ENCODE measurements at places on chromosomes 16 and 17.

- DNase-seq: no peak
Observed at GRCh38 chr17:64001091-64001579, 3.0 kb downstream of the PRR29 start.

DNA sequence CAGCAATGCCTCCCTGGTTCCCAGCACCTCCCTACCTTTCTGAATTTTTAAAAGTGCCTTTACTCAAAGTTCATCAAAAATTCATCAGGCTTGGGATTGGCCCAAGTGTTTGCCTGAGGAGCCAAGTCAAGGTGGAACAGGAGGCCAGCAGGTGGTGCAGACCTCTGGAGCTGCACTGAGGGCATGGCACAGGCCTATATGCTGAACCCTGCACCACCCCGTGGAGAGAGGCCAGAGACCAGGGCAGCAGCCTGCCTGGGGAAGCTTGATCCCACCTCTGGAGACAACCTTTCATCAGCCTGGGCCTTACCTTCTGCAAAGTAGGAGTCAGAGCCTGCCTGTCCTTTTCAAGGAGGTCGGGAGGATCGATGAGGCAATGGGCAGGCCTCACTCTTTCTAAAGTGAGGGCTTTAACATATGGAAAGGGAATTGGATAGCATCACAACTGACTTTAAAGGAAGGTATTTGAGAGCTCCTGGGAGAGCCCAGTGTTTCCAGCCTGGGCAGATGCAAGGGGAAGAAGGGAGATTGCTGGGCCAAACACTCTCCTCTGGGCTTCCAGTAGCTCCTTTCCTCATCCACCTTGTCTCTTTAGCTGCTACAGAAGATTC lies 31.8 kb upstream of the TMEM132E start:
- DNase-seq: no peak

DNA sequence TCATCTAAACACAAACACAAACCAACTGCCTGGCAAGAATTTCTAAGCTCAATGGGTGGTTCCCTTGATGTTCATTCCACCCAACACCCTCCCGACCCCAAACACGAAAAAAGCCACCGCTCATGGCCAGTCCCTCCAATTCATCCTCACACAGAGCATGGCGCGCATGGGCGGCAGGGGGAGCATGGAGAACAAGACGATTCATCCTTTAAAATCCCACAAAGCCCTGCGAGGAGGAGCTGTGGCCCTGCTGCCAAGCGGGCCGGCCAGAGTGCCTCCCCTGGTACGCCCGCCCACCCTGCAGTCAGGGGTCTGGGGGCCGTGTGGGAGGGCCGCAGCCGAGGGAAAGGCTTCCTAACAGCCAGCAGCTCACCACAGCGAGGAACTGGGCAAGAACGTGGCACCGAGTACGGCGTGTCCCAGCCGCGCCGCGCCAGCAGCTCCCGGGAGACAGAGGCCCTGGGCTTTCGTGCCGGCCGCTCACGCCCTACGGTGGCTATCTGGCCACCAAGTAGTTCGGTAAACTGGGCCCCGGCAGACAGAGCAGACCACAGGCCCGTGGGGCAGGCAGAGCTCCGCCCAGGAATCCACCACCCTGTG lies 60.9 kb downstream of the KLHDC4 start:
- no peak for DNase-seq

DNA sequence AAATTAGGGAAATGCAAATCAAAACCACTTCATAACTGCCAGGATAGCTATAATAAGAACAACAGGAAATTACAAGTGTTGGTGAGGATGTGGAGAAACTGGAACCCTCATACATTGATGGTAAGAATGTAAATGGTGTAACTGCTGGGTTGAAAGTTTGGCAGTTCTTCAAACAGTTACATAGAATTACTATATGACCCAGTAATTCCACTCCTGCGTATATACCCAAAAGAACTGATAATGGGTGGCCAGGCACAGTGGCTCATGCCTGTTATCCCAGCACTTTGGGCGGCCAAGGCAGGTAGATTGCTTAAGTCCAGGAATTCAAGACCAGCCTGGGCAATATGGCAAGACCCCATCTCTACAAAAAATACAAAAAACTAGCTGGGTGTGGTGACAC lies 4.5 kb upstream of the CMTM4 start:
- no peak for DNase-seq

DNA sequence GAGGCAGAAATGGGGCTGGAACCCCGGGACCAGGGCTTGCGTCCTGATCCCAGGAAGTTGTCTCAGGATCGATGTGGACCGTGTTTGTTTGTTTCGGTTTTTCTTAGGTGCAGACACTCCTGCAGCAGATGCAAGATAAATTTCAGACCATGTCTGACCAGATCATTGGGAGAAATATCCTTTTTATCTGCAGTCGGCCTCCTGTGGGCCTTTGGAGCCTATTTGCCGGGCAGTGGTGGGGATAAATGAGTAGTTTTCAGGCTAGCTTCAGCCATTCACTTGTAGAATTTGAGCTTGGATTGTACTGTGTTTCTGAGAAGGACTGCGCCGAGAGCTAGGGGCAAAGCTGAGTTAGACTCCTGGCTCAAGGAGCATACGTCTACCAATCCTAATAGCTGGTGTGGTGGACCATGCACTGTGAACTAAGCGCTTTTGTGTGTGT lies 816 bp downstream of the HSBP1 start:
- DNase-seq: no peak

DNA sequence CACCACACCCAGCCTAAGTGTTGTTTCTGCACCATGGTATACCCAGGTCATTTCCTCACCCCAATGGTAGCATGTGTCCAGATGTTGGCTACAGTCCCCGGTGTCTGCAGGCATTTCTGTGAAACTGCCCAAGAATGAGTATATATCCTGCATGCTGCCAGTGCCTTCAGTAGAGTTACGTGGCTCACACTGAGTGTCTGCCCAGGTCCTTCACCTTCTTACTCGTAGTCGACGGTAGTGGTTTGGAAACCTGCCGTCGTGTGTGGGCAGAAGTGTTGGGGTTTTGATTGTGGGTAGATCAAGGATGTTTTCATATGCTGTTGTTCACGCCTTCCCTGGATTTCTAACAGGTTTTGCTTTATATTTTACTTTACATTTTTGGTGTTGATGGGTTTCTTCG lies 16.8 kb downstream of the TCF25 start:
- no peak for DNase-seq

- DNase-seq: no peak
Observed at GRCh38 chr16:62059527-62059926, 23.3 kb upstream of the CDH8 start.

DNA sequence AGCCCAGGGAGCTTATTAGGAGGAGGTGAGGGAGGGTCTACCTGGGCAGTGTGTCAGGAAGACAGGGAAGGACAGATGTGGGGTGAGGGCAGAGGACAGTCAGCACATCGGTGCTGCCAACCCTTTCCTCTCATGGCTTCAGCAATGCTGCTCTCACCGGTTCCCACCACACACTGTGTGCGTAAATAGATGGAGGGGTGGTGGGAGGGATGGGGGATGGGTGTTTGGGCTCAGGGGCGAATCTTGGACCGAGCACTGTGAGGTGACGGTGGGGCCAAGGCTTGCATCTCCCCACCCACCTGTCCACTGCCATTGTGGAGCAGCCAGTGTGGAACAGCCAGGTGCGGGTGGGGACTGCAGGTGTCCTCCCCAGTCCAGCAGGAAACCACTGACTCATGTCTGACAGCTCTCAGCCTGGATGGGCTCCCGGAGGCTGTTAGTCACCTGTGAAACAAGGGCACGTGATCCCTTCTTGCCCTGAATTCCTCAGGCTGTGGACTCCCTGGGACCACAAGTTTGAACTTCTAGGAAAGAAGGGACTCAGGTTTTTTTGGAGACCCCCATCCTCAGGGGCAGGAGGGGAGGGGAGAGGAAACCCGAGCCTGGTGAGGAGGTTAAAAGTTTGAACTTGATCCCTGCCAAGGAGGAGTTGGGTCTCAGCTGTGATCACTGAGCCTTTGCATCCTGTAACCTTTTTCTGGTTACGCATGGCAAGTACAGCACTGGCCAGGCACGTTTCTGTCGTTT lies 42.7 kb upstream of the SMPD3 start:
- no peak for DNase-seq

- DNase-seq: no peak
Observed at GRCh38 chr17:81821603-81822311, 11.3 kb downstream of the MCRIP1 start.

DNA sequence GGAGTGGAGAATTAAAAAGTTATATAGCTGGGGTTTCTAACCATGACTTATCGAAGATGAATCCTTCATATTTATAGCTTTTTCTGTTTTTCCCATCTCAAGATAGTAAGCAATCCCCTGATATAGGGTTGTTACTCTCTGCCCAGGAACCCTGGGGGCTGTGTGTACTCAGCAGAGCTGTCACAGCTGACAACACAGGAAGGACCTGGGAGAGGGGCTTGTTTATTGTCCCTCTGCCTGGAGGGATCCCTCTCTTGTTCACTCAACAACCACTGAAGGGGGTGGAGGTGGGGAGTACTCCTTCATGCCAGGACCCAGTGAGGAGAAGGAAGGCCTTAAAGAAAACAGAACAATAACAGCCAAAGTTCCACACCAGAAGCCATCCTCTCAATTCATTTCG lies 19.8 kb downstream of the ASIC2 start:
- no peak for DNase-seq

DNA sequence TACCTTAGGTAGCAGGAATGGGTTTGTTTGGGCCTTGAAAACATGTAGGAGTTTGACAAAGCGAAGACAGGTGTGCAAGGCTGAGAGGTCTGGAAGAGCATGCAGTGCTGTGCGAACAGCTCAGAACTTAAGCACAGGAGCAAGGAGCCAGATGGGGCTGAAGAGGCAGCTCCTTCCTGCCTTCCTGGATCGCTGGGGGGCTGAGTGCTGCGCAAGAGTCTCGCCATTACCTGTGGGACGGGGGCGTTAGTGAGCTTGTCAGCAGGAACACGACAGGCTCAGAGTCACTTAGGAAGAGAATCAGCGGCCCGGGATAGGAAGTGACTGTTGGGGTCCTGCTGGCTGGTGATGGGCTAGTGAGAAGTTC lies 464 bp upstream of the MRM1 start:
- DNase-seq: no peak

DNA sequence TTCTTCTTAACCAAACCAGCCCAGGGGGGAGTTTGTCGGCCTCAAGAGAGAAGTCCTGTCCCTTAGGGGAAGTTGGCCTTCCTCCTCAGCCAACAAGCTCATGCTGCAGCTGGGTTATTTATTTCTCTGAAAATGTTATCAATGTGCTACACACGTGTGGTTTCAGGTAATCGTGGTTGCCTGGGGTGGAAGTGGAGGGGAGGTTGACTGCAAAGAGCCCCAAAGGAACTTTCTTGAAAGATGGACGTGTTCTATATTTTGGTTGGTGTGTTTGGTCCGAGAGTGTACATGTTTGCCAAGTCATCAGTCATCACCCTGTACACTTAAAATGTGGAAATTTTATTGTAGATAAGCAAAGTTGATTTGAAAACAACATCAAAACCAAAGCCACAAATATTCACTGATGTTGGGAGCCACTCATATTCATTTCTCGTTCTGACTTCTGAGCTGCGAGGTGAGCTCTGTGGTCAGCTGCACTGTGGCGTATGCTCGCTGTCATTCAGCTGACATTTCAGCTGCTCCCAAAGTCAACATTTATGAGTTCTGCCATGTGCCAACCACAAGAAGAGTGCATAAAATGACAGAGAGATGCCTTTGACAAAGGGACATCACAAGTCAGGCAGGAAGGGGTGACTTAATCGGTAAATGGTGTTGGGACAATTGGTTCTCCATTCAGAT lies 26.5 kb upstream of the ADGRG1 start:
- DNase-seq: peak; percentile 32

DNA sequence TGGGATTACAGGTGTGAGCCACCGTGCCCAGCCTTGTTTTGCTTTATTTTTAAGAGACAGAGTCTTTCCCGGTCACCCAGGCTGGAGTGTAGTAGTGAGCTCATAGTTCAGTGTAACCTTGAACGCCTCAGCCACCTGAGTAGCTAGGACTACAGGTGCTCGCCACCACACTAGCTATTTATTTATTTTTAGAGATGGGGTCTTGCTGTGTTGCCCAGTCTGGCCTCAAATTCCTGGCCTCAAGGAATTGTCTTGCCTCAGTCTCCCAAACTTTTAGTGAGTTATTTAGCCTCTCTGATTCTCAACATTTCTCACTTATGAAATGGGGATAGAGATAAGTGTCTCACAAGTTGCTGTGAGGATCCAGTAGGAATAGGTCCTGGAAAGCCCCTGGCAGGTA lies 21.7 kb downstream of the FZD2 start:
- DNase-seq: no peak

- no peak for DNase-seq
Observed at GRCh38 chr17:48100160-48100559, 1.1 kb downstream of the CBX1 start.

- no peak for DNase-seq
Observed at GRCh38 chr16:89292443-89293078, 75.1 kb downstream of the ZNF778 start.

DNA sequence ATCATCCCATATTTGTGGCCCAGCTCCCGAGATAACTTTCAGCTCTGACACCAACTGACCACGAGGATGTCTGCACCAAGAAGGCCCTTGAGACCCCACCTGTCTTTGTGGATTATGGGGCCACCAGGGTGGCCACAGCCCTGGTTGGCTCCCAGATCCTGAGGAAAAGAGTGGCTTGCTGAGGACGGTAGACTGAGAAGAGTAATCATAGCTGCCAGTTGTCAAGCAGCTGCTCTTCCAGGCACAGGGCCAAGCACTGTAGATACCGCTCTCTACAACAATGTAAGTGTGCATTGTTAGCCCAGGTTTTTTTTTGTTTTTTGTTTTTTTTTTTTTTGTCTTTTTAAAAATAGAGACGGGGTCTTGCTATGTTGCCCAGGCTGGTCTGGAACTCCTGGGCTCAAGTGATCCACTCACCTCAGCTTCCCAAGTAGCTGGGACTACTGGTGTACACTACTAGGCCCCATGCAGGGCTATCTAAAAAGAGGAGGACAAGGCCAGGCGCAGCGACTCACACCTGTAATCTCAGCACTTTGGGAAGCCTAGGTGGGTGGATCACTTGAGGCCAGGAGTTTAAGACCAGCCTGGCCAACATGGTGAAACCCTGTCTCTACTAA lies 9.6 kb downstream of the ZNF205 start:
- DNase-seq: no peak

GRCh38 chr17:53471514-53471913 lies 351.2 kb upstream of the KIF2B start:
- no peak for DNase-seq

- DNase-seq: no peak
Observed at GRCh38 chr17:35185849-35186248, 8.3 kb downstream of the SLC35G3 start.

- no peak for DNase-seq
Observed at GRCh38 chr16:57072616-57073275, 19.6 kb upstream of the CPNE2 start.
